ENCODE measurements at places on chromosomes 3 and 15.
A peak's percentile ranks its signal among the peaks of the same experiment; 100 is the strongest.

- DNase-seq = no peak
Observed at GRCh38 chr3:119161240-119161639, 12.2 kb upstream of the UPK1B start.

DNA sequence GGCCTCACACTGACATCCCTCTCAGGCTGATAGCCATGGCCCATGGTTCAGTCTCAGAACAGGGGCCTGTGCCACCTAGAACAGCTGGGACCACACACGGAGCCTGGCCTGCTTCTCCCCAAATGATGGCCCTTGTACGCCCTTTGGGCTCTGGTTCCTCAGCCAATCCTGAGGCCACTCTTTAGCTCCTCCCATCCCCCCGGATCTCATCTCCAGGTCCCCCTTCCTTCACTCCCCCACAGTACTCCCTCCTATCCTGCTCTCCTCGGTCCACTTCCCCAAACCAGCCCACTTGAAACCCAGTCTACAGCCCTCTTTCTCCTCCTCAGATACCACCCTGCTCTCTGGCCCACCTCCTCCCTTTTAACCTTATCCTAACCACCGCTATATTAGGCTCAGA lies 17.8 kb upstream of the ZFYVE19 start:
- no peak for DNase-seq

GRCh38 chr3:85922374-85922773 lies 963.6 kb downstream of the CADM2 start:
- no peak for DNase-seq

DNA sequence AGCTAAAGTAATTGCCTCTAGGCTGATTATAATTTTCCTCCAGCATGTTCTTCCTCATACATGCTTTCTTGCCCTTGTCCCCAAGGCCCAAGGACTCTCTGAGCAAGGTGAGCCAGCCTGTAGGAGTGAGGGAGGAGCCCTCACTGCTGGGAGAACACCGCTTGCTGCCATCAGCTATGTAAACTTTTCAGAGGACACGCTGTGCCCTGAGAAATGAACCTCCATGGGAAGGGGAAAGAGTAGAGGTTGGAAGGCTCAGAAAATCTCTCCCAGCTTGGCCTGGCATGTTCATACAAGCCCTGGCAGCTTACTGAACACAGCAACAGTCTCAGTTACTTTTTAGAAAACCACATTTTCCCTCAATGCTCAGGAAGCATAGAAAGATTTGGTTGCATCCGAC lies 103.0 kb upstream of the SLC24A5 start:
- DNase-seq = no peak

GRCh38 chr3:9750556-9751411 lies 1.0 kb downstream of the OGG1 start:
- DNase-seq = no peak

GRCh38 chr3:53101956-53102355 lies 28.3 kb downstream of the RFT1 start:
- no peak for DNase-seq

DNA sequence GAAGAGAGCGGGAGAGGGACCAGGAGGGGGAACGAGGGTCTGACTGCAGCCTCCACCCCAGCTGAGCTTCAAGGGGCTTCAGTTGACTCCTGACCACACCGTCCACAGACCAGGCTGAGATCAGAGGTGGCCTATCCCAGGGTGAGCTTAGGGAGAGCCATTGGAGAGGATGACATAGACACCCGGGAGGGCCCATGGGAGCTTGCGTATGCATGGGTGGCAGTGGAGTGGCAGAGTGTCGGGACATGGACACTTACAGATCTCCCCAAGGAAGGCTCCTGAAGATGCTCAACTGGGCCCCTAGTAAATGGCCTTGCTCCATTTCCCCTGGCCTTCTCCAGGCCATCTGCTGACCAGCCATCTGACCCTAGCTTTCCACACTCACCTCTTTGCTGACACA lies 12.6 kb upstream of the ALAS1 start:
- DNase-seq = no peak

DNA sequence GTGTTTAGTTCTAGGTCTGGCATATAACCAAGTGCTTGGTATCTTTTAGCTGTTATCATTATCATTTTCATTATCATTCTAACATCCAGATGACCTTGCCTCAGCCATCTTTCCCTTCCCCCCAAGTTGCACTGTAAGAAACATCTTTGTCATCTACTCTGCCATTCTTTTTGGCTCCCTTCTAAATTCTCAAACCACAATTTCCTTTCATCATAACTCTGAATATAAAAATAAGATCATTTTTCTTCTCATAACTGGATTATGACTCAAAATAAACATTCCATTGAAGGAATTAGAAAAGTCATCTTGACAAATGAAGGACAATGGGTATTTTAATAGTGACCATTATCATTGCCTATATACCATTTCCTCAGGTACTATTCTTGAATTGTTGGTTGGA lies 786.2 kb downstream of the AGBL1 start:
- DNase-seq = no peak

DNA sequence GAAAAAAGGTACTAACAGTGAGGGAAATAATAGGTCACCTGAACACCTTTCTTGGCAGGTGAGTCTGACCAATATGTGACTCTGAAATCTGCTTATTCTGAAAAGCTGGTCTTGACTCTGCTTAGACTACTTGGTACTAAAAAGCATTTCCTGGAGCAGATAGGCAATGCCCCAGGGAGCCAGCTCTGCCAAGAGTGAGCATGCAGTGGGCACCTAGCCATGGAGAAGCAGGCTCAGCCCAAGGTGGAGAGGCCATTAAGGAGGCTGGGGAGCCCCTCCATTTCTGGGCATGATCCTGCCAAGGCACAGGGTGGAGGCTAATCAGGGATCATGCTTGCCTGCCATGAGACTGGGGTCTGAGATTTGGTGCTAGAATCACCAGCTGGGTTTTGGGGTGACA lies 1.6 kb upstream of the LTF start:
- no peak for DNase-seq

DNA sequence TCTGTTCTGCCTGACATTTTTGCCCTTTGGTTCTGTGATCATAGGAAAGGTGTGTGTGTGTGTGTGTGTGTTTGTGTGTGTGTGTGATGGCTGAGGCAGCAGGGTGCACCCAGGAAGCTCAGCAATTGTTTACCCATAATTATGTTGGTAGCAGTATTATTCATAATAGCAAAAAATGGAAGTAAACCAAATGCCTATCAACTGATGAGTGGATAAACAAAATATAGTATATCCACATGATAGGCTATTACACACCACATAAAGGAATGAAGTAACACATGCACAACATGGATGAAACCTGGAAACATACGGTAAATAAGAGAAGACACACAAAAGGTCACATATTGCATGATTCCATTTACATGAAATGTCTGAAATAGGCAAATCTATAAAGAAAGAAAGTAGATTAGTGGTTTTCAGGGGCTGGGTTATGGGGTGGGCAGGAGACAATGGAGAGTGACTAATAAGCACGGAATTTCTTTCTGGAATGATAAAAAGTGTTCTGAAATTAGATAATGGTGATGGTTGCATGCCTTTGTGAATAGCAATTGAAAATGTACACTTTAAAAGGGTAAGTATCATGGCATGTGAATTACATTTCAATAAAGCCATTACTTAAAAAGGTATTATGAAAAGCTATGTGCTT lies 167.2 kb downstream of the POLR2M start:
- no peak for DNase-seq

DNA sequence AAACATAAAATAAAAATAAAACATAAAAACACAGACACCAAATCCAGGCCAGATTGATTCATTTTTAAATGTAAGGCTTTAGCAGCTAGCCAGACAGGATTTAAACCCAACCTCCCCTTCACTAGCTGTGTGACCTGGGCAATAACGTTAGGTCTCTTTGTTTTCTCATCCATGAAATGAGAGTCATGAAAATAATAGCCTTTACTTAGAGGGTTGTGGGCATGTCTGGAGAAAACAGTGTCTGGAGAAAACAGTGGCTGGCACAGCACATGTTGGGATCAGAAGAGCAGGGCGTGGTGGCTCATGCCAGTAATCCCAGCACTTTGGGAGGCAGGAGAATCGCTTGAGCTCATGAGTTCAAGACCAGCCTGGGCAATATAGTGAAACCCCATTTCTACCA lies 1.9 kb upstream of the DPPA4 start:
- DNase-seq = no peak

DNA sequence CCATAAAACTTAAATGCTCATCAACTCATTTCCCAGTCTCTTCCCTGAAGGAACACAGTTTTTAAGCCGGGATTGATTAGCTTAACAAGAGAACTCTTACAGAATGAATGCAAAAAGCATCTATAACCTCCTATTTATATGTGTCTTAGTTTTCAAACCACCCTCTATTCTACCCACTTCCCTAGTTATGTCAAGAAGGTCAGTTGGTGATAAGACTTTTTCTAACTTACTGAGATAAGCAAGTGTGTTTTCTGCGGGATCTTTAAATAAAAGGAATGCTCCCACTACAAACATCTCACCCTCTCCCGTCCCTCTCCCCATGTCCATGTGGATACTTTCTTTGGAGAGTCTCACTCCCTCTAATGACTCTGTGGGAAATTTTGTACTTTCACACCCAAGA lies 218.5 kb downstream of the SV2B start:
- DNase-seq = no peak

- DNase-seq = no peak
Observed at GRCh38 chr3:49025005-49025792, 3.3 kb downstream of the NDUFAF3 start.

GRCh38 chr15:78979456-78980320 lies 34.8 kb upstream of the CTSH start:
- peak; percentile 54 for DNase-seq

- DNase-seq = no peak
Observed at GRCh38 chr15:58438956-58439355, 7.2 kb downstream of the LIPC start.

DNA sequence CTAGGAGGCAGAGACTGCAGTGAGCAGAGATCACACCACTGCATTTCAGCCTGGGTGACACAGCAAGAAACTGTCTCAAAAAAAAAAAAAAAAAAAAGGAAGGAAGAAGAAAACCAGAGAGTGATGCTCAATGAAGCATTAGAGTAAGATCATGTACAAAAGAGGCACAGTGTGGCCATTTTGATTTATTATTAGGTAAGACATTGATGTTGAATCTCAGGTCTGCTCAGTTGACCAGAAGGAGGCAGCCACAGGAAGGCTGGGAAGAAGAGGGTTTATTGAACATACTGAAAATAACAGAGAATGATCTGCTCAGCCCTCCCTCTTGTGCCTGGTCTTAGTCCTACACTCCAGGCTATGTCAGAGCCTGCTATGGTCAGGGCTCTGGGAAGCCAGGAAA lies 15.6 kb downstream of the LRRK1 start:
- DNase-seq = no peak

DNA sequence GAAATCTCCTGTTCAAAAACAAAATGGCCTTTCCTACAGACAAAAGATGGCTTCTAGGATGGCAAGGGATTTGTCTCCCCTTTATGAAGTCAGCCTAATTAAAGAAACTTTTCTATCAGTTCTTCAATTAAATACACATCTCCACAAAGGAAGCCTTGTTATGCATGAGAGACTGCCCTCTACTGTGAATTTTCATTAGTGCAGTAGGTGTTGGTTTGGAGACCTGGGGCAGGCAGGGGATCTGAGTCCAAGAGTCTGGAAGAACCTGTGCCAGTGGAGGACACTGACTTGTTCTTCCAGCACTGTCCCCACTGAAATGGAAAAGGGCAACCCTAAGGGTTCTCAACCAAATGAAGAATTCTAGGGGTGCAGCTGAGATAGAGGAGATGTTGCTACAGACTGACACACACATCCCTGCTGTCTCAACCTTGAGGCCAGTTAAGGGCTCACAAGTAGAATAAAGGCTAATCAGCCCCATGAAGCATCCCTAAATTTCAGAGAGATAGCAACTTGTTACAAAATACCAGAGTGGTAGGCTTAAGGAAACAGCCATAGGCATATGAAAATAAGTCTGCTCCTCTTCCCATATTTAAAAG lies 174.0 kb upstream of the PRICKLE2 start:
- DNase-seq = peak; percentile 20

DNA sequence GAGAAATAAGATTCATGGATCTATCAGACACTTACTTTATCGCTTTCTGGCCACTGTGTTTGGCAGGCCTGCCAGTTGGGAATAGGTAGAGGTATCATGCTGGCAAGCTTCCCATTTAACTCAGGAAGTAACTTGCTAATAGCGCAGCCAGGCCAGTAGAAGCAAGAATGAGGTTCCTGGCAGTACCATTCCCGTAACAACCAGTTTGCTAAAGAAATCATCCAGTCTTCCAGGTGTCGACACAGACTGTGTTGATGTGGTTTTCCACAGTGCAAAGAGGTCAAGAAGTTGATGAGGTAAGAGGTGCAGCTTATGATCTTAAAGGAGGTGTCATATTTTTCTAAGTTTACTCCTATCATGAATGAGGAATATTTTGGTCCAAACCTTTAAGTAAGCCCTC lies 46.2 kb downstream of the DPH6 start:
- DNase-seq = no peak

DNA sequence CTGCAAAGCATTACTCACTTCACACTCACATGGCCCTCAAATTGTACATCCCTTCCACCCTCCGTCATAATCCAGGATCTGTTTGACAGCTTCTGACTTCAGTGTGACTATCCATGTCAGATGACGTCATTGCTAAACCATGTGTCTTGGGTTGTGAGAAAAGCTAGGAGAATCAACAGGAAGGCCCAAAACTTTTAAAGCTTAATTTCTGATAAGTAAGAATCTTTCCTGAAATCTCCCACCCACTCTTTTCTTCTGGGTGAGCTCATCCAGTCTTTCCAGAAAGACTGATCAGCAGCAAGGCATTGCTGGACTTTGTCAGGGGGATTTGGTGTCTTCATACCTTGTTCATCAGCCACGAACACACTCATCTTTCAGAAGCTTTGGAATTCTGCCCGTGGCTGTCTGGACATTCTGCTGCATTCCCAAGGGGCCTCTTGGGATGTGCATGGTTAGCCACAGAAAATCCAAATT lies 11.5 kb upstream of the LMCD1 start:
- no peak for DNase-seq

DNA sequence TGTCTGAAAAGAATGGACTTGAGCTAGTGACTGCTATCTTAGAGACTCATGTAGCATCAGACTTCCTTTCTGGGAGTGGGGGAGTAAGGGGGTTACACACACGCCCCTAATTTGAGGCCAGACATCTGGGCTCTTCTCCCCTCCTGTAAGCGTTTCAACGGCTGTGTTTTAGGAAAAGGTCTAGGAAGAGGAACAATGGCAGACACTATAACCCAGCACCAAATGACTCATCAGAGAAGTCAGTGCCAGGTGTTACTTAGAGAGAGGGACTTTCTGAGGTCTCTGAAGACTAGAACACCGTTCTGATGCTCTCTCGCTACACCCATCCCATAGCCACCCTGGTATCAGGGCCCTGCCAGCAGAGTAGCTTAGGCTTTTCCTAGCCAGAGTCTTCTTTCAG lies 65.5 kb downstream of the SSUH2 start:
- no peak for DNase-seq

GRCh38 chr3:119681279-119681678 lies 4.1 kb upstream of the COX17 start:
- peak; percentile 22 for DNase-seq
